ENCODE measurements at places on chromosomes 6 and 20.

DNA sequence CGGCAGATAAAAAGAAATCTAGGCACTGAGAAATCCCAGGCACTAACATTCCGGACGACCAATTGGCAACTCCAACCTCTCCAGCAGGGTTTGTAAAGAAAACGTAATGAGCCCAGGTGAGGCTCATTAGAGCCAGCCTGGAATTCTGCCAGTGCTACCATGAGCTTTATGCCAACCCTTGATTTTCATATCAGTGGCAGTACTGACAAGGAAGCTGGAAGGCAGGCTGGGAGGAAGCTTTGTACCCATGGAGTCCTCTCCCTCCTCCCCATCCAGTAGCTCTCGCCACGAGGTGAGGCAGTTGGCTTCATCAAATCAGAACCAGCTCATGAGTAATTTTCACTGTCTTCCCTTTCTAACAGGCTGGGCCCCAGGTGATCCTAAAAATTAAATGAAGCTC lies 250.2 kb downstream of the ZNF217 start:
- DNase-seq: no peak
- H3K36me3 ChIP-seq: no peaks in the 10 kb centered on the region
- no peak overlapping the region for H3K4me3 ChIP-seq
- H3K27ac ChIP-seq: no peak overlapping the region

DNA sequence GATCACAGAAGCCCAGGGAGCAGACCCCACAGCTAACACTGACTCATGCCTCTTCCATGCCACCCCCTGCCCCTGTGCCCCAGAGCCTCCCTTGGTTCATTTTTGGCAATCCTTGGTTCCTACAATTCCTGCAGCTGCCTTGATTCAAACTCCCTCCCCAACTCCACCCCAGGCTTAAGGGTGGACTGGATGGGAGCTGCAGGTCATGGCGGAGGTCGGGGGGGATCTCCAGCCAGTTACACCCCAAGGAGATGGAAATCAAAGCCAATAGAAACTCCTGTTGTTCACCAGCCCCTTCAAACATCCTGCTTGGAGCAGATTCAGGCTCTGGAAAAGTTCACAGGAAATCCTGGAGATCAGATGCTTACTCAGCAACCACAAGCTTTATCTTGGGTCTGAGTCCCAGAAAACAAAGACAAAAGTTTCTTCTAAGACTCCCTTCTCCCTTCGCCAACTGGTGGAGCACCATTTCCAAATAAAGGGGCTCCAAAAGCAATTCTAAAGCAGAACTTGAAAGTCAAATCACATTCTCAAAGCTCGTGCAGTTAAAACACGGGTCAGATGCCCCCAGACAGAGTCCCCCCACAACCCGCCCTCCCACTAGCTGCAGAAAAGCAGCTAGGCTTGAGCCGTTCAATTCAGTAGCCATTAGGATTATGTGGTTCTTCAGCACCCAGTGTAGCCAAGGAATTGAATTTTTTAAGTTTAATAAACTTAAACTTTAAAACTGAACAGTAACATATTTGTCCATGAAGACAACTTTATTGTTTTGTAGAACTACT lies 149.5 kb downstream of the ANKRD60 start:
- no peaks in the 10 kb centered on the region for H3K27me3 ChIP-seq
- no peak overlapping the region for H3K4me3 ChIP-seq
- no peak overlapping the region for H3K27ac ChIP-seq
- H3K4me1 ChIP-seq: no peaks in the 10 kb centered on the region
- H3K36me3 ChIP-seq: no peaks in the 10 kb centered on the region

GRCh38 chr6:118844915-118845314 lies 49.0 kb upstream of the ASF1A start:
- H3K27ac ChIP-seq: no peak overlapping the region
- H3K36me3 ChIP-seq: no peaks in the 10 kb centered on the region
- DNase-seq: no peak
- no peak overlapping the region for H3K4me3 ChIP-seq

- no peak overlapping the region for H3K27ac ChIP-seq
- no peaks in the 10 kb centered on the region for H3K27me3 ChIP-seq
- H3K36me3 ChIP-seq: peaks cover 7% of the 10 kb centered on the region
- DNase-seq: no peak
Measured at GRCh38 chr20:49097159-49097558, 51.0 kb downstream of the CSE1L start.

DNA sequence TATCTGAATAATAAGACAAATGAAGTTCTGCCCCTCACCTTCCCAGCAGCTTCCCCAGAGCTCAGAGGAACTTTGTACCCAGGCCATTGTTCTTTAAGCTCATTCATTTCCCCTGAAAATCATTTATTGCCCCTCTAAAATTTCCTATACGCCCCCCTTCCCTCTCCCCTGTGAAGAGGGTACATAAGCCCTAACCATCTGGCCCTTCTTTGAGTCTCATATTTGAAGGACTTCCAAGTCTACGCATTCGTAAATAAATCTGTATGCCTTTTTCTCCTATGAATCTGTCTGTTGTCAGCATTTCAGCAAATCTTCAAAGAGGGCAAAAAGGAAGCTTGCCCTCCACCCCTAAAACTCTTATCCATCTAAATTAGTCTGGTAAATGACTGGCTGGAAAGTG lies 73.1 kb upstream of the DST start:
- H3K4me1 ChIP-seq: no peaks in the 10 kb centered on the region
- H3K4me3 ChIP-seq: no peak overlapping the region
- no peak overlapping the region for H3K27ac ChIP-seq
- no peak for DNase-seq
- no peaks in the 10 kb centered on the region for H3K36me3 ChIP-seq
- no peaks in the 10 kb centered on the region for H3K27me3 ChIP-seq

DNA sequence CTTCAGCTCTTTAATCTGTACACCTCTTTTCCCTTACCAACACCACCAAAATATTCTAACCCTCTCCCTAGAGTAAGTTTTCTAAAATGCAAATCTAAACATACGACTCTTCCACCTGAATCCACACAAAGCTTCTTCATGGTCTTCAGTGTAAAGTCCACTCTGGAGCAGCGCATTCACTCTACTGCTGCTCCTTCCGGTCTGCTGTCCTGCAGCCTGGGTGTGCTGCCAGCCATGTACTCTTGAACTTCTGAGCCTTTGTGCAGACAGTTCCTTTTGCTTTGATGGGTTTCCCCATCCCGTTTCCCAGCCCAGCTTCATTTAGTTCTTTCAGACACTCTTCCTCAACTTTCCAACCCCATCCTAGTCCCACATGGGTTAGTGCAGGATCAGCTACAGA lies 108.7 kb upstream of the SGK1 start:
- DNase-seq: no peak
- no peaks in the 10 kb centered on the region for H3K27me3 ChIP-seq
- H3K4me1 ChIP-seq: no peaks in the 10 kb centered on the region
- H3K27ac ChIP-seq: no peak overlapping the region

GRCh38 chr6:99614430-99615186 lies 8.0 kb downstream of the PRDM13 start:
- peak overlapping the region; percentile 79 for H3K4me3 ChIP-seq
- DNase-seq: no peak
- no peak overlapping the region for H3K27ac ChIP-seq
- peaks cover 11% of the 10 kb centered on the region for H3K27me3 ChIP-seq
- no peaks in the 10 kb centered on the region for H3K36me3 ChIP-seq
- peaks cover 10% of the 10 kb centered on the region for H3K4me1 ChIP-seq

GRCh38 chr6:18215436-18215835 lies 48.9 kb downstream of the DEK start:
- no peak overlapping the region for H3K4me3 ChIP-seq
- H3K27ac ChIP-seq: no peak overlapping the region
- H3K36me3 ChIP-seq: peaks cover 5% of the 10 kb centered on the region
- H3K4me1 ChIP-seq: no peaks in the 10 kb centered on the region

- H3K27ac ChIP-seq: no peak overlapping the region
- H3K36me3 ChIP-seq: no peaks in the 10 kb centered on the region
- DNase-seq: no peak
- H3K27me3 ChIP-seq: peaks cover 3% of the 10 kb centered on the region
Measured at GRCh38 chr20:45294003-45294368, 12.7 kb upstream of the RBPJL start.

- DNase-seq: no peak
- no peaks in the 10 kb centered on the region for H3K4me1 ChIP-seq
- no peak overlapping the region for H3K27ac ChIP-seq
- H3K4me3 ChIP-seq: no peak overlapping the region
- H3K36me3 ChIP-seq: no peaks in the 10 kb centered on the region
- no peaks in the 10 kb centered on the region for H3K27me3 ChIP-seq
Measured at GRCh38 chr6:128172752-128173682, 272.2 kb upstream of the THEMIS start.

GRCh38 chr20:61426352-61426751 lies 174.3 kb downstream of the CDH4 start:
- H3K4me3 ChIP-seq: no peak overlapping the region
- H3K27ac ChIP-seq: no peak overlapping the region
- DNase-seq: no peak
- no peaks in the 10 kb centered on the region for H3K4me1 ChIP-seq
- H3K36me3 ChIP-seq: no peaks in the 10 kb centered on the region
- no peaks in the 10 kb centered on the region for H3K27me3 ChIP-seq

DNA sequence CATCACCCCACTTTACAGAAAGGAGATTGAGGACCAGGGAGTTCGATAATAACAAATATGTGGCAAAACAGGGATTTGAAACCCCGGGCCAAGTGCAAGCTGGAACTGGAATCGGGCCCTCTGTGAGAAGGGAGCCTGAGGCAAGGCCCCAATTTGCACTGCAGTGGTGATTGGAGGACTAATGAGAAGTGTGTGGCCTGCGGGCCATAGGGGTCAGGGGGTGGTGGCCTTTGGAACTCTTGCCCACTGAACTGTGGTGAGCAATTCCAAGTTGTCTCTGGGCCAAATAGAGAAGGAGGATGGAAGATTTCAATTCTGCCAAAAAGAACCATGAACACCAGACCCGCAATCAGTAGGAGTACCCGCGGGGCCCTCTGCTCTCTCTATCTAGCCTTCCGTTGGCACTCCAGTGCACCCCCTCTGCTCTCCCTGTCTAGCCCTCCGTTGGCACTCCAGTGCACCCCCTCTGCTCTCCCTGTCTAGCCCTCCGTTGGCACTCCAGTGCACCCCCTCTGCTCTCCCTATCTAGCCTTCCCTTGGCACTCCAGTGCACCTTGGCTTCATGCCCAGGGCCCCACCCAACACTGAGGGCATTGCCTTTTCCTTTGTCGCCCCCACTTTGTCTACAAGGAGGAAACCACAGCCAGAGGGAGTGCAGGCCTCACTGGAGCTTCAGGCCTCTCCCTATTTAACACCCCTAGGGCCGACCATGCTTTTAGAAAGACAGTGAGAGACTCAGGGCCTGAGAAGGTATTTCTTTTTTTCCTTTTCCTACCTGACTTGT lies 6.0 kb upstream of the PTPRA start:
- H3K27ac ChIP-seq: no peak overlapping the region
- H3K4me3 ChIP-seq: no peak overlapping the region
- no peak for DNase-seq
- H3K27me3 ChIP-seq: no peaks in the 10 kb centered on the region

- no peaks in the 10 kb centered on the region for H3K4me1 ChIP-seq
- H3K4me3 ChIP-seq: no peak overlapping the region
- H3K36me3 ChIP-seq: no peaks in the 10 kb centered on the region
- no peak for DNase-seq
- no peak overlapping the region for H3K27ac ChIP-seq
Measured at GRCh38 chr20:12482661-12483060, 526.1 kb upstream of the SPTLC3 start.

GRCh38 chr6:138677538-138677937 lies 96.0 kb upstream of the CCDC28A start:
- no peak overlapping the region for H3K27ac ChIP-seq
- no peaks in the 10 kb centered on the region for H3K27me3 ChIP-seq
- H3K4me3 ChIP-seq: no peak overlapping the region
- DNase-seq: no peak

GRCh38 chr6:27280064-27280539 lies 32.0 kb downstream of the POM121L2 start:
- H3K4me3 ChIP-seq: no peak overlapping the region
- no peaks in the 10 kb centered on the region for H3K4me1 ChIP-seq
- no peak for DNase-seq
- no peaks in the 10 kb centered on the region for H3K27me3 ChIP-seq
- no peaks in the 10 kb centered on the region for H3K36me3 ChIP-seq

DNA sequence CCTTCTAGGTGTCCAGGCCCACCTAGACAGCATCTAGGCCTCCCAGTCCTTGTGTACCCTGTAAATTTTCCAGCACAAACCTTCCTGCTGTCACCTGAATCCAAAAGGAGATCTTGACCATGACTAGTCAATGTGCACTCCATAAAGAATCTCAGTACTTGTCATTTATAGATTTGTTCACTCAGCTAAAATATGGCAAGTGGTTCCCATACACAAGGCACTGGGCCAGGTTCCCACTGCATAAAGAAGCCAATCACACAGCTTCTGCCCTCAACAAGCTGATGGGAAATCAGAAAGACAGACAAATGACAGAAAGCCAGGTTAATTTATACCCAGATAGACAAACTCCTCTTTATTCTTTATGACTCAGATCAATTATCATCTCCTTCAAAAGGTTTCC lies 526.8 kb downstream of the CD83 start:
- no peaks in the 10 kb centered on the region for H3K27me3 ChIP-seq
- no peak for DNase-seq
- H3K4me3 ChIP-seq: no peak overlapping the region
- no peak overlapping the region for H3K27ac ChIP-seq
- H3K36me3 ChIP-seq: no peaks in the 10 kb centered on the region

GRCh38 chr6:157859775-157860504 lies 36.9 kb downstream of the SNX9 start:
- no peak for DNase-seq
- H3K4me1 ChIP-seq: no peaks in the 10 kb centered on the region
- no peak overlapping the region for H3K27ac ChIP-seq
- H3K27me3 ChIP-seq: no peaks in the 10 kb centered on the region
- H3K4me3 ChIP-seq: no peak overlapping the region

DNA sequence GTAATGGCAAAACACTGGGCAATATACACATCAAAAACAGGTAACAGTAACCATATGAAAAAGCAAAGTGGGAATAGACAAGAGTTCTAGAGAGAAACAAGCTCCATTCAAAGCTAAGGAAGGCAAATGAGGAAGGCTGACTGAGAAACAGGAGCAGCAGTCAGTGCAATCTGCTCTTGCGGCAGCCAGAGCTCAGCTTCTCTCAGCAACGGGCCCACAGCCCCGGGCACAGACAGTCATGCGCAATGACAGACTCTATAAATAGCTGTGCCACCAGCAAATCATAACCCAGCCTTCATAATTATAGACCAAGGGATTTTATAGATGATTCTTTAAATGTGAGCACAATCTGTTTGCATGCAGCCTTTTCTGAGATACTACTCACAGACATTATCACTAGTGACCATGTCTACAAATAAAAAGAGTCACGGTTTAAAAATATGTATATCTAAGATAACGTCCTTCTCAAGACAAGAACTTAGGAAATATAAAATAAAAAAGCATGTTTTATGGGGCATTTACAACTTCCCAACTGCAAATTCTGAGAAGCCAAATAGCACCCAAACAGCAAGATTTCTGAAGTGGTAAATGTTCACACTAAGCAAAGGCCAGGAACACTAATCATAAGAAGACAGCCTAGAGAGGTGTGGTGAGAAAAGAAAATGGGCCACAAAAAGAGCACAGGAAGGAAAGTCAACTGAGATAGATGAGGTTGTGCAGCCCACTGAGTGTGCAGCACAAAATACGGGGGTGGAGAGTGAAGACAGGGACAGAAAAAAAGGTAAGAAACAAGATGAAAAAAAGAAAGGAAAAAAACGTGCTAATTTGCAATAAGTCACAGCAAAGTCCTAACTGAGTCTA lies 39.9 kb upstream of the BEND6 start:
- H3K36me3 ChIP-seq: no peaks in the 10 kb centered on the region
- no peak overlapping the region for H3K27ac ChIP-seq
- H3K4me1 ChIP-seq: no peaks in the 10 kb centered on the region
- no peak for DNase-seq
- no peaks in the 10 kb centered on the region for H3K27me3 ChIP-seq
